ENCODE measurements at places on chromosomes 11 and 22.
A peak's percentile ranks its signal among the peaks of the same experiment; 100 is the strongest.

GRCh38 chr11:92246630-92247029, 22.0 kb downstream of the FAT3 start:
- no peak for DNase-seq

DNA sequence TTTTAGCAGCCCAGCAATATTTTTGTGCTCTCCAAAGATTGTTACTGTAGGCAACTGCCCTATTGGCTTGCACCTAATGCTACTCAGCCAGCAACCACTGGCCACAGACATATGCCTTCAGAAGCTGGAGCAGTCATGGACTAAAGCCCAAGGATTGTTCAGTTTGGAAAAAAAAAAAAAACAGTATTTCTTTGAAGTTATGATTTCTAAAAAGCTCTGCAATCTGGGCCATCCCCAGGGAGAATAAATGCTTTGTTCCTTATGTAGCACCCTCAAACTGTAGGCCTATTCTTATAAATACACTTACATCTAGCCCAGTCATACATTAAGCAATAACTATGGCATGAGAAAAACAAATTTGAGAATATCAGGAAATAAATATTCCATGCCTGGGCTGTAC, 2190.5 kb upstream of the RAG2 start:
- no peak for DNase-seq

GRCh38 chr11:120827198-120827597, 196.7 kb upstream of the TBCEL start:
- DNase-seq: no peak

DNA sequence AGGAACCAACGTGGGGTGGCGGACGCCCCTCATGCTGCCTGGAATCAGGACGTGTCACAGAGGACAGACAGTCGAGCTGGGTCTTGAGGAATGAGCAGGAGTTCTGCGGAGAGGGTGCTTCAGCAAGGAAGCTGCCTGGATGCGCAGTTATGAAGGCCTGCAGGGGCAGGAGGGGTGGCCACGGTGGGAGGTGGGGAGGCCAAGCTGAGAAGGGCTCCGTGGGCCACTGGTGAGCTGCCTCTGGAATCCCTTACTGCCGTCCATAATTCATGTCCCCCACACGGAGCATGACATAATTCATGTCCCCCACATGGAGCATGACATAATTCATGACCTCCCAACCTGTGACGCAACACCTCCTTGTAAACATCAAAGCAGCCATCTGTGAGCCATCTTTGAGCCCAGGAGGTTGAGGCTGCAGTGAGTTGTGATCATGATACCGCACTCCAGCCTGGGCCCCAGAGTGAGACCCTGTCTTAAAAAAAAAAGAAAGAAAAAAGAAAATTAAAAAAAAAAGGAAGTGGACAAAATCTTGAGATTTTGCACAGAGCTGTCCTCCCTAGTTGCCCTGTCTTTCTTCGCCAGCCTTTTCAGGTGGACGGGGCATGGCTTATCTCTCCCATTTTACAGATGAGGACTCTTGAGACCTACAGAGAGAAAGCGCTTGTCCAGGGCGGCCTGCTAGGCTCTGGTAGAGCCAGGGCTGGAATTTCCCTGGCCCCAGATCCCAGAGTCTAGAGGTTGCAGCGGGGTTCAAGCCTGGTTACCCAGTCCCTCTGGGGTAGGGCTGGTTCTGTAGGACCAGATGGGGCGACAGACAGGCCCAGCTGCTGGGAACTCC, 24.3 kb upstream of the PICK1 start:
- no peak for DNase-seq

- DNase-seq: peak; percentile 16
These were observed 1.4 kb upstream of the C22orf39 start for GRCh38 chr22:19448739-19449421.

DNA sequence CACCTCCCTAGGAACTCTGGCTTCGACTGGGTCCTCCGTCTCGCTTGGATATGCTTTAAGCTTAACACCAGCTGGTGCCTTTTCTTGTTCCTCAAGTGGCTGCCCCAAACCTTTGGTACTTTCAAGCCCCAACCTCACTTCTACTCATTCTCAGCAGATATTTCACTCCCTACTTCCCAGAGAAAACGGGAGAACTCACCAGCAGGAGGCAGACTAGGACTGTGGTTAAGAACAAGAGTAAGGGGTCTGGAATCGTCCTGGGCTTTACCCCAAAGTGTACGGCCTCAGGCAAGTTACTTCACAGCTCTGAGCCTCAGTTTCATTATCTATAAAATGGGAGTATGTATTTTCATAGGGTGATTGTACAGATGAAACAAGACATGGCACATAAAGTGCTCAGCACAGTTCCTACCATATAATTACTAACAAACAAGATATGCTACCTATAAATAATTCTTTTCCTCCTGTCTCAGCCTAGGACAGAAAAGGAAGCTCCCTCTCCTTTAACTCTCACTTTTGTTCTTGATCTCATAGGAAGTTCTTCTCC, 37.8 kb downstream of the PAMR1 start:
- DNase-seq: no peak

DNA sequence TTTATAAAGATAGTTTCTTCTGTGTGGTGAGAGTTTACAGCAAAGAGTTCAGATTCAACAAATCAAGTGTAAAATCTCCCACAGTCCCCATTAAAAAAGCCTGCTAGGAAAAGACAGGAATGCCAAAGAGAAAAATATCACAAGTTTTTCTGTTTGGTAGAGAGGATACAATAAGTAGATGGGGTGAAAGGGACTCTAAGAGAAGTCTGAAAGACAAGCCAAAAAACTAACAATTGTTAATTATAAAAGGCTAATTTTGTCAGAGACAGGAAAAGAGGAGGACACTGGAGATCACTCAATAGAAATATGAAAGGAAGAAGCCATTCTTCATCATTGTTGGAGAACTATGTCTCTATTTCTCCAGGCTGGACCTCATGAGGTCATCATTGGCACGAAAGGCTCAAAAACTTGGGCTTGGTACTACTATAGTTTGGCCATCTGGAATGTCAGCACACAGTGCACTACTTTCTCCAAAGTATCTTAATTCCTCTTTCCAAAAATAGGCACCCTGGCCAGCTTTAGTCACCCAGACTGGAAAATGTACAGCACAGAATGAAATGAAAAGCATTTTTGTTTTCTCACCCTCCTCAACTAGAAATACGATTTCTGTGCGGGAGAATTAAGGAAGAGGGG, 531 bp upstream of the SOX6 start:
- DNase-seq: no peak

- DNase-seq: no peak
These were observed 27.6 kb upstream of the CD44 start for GRCh38 chr11:35111161-35112055.

- DNase-seq: no peak
These were observed at the start of gene P2RY2 for GRCh38 chr11:73218106-73218829. Gene P2RY2 (plus strand): TSS chr11:73218281. CDS start chr11:73234160, 15,879 bp downstream.

DNA sequence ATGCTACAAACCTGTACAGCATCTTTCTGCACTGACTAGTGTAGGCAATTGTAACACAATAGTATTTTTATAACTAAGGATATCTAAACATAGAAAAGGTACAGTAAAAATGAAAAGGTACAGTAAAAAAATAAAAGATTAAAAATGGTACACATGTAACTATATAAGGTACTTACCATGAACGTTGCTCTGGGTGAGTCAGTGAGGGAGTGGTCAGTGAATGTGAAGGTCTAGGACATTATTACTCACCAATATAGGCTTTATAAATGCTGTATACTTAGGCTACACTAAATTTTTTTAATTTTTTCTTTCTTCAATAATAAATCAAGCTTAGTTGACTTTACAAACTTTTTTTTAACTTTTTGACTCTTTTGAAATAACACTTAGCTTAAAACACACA, 59.9 kb downstream of the EIF3M start:
- DNase-seq: no peak

Measured in GM19239 (cell line).